ENCODE measurements at places on chromosomes 12 and 14.

DNA sequence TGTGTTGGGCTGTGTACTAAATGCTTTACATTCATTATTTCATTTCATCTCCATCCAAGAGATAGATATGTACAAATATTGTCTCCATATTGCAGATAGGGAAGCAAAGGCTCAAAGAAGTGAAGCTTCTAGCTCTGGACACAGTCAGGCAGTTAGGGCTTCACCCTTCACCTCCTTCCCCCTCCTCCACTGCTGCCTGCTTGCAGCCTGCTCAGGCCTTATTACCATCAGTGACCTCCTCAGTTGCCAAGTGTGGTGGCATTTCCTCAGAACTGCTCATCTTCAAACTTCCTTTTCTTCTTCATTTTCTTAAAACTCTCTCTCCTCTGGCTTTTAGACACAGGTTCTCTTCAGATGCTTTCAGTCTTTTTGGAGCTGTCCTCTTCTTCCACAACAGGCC is 4.7 kb upstream of the GPATCH2L start:
- no peak for DNase-seq

DNA sequence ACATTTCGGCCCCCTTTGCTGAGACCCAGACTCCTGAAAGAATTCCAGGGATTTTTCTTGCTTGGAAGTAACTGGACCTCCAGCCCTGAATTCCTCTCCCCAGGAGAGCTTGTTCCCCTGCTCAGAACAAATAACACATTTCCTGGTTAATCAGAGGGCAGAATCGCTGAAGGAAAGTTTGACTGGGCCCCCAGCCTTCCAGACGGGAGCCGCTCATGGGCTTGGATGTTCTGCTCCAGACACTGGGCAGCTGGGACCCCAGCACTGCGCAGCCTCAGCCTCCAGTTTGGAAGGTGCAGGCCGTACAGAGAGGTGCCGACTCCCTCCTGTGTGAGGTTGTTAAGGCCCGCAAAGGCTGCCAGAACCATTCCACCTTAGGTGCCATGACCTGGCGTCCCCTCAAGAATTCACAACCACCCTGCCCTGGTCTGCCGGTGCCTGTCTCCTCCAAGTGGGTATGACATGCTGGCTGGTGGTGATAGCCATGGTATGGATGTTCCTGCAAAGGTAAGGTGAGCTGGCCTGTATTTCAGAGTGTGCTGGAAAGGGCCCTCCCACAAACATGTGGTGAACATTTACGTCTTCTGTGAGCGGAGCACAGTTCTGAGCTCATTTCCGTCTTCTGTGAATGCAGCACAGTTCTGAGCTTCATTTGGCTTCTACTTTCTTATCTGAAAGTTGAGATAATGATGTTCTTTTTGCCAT is 5.1 kb upstream of the LTBP2 start:
- peak; percentile 15 for DNase-seq

- DNase-seq: no peak
These were observed 474 bp upstream of the CIT start for GRCh38 chr12:119877639-119877948.

- DNase-seq: no peak
These were observed 57.3 kb upstream of the ELK3 start for GRCh38 chr12:96136725-96137378.

GRCh38 chr12:10247436-10248058 is 34.9 kb downstream of the GABARAPL1 start:
- no peak for DNase-seq

DNA sequence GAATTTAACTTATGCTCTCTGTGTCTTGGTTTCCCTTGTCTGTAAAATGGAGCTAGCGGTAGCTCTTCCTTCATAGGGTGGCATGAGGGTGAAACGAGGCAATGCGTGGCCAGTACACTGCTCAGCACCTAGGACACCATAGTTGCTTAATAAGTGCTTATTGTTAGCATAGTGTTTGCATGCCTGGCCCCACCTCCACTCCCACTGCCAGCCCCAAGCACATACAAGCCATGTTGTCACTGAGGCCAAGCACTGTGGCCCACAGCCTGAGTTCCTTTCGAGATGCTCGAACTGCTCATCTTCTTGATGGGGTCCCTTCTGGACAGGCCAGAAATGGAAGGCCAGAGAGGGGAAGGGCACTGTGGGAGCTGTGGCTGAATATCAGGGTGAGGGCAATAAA is 839 bp downstream of the FICD start:
- DNase-seq: no peak

All from CD4-positive, alpha-beta T cell treated with Interferon alpha-2 for 1 hour (primary cell).